ENCODE measurements at places on chromosomes 5 and 9.

DNA sequence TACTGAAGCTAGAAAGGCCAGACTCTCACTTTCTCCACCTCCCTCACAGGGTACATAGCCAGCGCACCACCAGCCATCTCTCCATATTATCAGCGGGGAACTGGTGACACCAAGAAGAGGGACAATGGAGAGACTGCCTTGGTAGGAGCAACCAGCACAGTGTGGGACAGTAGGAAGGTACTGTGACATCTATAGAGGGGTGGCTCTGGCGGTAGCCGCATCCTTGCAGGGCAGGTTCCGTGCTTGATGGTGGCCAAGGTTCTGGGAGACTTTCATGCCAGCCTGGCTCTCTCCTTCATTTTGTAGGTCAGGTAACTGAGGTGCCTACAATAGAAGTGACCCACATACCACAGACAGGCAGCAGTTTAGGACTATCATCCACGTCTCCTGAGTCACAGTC, 65.5 kb upstream of the SMIM23 start:
- no peak for DNase-seq

DNA sequence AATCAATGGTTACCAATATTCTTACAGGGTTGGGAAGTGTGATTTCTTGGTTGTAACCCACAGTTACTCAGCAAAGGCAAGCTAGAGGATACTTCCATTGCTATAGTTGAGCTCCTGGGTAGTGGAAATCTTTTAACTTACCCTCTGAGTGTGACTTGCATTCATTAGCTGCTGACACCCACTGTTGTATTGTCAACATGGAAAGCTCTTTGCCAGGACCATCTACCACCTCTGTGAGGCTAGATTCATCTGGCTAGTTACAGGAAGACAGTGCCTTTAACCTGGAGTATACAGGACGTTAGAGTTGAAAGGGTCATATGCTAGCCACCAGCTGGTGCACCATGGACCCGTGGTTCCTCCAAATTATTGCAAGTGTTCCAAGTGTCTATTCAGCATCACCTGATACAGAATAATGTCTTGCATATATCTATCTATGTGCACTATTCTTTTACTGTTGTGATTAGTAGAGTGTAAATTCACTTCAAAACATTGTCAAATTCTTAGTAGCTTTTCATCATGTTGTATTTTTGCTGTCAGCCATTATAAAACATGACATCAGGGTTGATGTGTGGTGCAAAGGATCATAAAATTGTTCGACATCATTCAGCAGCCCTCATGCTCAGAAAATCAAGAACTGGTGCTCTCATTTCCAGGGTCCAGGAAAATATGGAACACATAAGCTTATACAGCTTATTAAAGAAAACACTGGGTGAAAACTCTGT, 239.0 kb downstream of the PJA2 start:
- DNase-seq, result no peak

- DNase-seq, result no peak
Measured at GRCh38 chr9:19378164-19378563, 1.9 kb downstream of the RPS6 start.

GRCh38 chr5:159047086-159047485, 52.6 kb downstream of the EBF1 start:
- no peak for DNase-seq

DNA sequence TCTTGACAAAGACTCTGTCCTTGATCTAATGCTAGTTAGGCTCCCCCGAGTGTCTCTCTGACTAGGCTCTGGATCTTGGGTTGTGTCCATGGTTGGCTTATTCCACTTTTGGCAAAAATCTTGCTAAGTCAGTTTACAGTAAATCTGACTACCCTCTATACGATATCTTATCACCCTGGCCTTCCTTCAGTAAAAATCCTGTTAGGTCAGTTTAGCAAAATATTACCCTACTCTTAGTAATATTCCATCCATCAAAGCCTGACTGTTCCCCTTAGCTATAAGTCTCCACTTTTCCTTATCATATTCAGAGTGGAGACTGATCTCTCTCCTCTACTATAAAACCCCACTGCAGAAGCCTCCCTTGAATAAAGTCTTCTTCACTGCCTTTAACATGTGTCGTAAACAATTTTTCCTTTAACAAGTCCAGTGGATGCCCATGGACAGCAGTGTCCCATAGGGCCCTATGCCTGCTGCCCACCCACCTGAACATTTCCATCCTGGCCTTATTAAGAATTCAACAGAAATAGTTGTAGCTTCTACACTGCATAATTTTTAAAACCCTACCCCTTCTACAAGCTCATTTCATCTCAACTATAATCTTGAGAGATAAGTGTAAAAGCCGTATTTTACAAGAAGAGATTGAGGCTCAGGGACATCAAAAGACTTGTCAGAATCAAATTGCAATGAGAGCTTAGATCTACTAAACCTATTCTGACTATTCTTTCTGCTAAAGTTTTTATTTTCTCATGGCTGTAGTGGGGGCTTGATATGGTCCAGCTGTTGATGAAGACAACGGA, 22.3 kb downstream of the MINAR2 start:
- DNase-seq, result no peak

DNA sequence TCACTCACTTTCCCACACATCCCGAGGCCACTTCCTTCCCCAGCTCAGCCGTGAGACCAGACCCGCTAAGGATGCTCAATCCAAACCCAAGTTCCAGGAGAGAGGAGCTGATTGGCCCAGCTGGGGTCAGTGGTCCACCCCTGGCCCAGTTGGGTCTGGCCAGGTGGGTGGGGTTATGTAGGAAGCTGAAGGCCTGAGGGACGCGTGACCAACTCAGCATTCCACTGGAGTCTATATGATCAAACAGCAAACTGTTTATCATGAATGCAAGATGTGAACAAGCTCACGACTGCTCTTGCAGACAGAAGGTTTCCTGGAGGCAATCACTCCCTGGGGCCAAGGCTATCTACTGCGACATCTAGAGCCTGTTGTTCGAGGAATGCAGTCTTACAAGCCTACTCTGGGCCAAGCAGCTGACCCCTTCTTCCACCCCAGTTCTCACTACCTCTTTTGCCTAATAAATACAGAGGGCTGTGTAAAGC, 4.9 kb upstream of the RAPGEF1 start:
- DNase-seq, result no peak

GRCh38 chr5:119217183-119217582, 138.6 kb upstream of the TNFAIP8 start:
- no peak for DNase-seq

DNA sequence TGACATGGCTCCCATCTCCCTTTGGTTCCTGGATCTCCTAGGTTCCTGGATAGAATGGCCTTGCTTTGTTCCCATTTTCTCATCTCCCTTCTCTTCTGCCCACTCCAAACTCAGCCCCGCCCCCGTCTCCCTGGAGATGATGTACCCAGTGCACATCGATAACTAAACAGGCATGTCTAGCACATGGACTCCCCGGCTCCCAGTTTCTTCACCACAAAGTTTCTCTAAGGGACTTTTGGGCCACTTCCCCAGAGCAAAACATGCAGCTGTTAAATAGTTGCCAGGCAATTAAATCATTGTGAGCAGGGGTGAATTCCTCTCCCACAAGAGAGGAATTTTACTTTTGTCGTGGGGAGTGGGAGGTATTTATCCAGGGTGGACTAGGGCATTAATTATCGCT, 259.0 kb downstream of the GADD45G start:
- peak; percentile 5 for DNase-seq

DNA sequence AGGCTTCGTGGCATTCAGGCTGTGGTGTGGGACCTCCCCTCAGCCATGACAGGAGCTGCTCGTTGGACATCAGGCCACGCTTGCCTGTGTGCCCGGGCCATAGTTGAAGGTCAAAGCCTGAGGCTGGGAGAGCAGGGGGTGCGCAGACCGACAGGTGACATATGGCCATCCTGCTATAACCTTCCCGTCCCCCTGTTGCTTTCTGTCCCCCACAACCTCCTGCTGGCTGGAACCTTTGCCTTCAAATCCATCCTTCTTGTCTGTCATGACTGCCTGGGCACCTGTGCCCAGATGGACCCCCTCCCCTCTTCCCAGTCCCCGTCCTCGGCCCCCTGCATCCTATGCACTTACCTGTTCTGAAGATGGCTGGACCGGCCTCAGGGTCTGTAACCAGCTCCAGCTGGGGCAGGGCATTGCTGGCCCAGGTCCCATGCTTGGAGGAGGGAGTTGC, 83.2 kb downstream of the WNK2 start:
- no peak for DNase-seq

DNA sequence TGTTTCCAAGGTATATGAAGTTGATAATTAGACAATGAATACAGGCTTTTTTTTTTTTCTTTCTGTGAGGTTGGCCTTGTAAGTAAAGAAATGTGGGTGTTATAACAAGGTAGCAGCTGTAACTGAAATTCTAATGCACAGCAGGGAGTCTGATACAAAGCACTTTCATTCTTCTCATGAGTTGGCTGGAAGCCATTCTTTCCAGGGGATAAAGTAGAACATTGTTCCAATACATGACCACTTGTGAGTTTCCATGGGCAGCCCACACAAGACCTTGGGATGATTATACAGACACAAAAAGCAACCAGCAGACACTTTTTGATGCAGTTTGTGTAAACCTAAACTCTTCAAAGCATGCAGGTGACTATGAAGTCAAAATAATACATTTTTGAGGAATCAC, 1785.9 kb upstream of the WWC1 start:
- peak; percentile 1 for DNase-seq

GRCh38 chr5:175821790-175822211, 49.6 kb upstream of the CPLX2 start:
- no peak for DNase-seq

DNA sequence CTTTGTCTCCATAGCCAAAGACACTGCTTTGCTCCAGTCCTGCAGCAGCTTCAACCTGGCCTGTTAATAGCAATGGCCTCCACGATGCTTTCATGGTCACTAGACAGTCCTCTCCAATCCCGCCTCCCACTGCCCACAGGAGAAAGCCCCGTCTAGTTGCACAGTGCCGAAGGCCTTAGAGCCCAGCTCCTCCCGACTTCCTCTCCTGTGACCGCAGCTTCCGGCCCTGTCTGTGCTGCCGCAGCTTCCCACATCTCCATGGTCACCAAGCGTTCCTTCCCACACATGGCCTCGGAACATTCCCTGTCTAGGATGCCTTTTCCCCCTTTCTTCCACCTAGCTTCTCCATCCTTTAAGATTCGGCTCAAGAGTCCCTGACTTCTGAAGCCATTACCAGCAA, 23.4 kb downstream of the PCA3 start:
- no peak for DNase-seq

DNA sequence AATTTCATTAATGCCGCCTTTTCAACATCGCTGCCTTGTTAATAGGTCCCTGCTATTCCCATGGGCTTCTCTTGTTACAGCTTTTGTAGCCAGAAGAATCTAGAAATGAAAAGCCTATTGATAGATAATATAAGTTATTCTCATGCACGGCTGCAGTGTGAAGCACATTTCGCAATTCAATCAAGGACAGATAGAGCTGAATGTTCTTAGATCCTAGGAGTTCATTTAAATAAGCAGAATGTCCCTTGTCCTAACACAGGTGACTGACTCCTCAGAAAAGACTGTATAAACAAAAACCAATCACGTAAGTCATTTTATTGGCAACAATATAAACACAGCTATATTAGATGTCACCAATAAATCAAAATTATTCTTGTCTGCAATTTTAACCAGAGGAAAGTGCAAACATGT, 9.4 kb downstream of the GLIS3 start:
- DNase-seq, result peak; percentile 57

GRCh38 chr5:108637134-108637533, 110.6 kb upstream of the FER start:
- DNase-seq, result no peak

DNA sequence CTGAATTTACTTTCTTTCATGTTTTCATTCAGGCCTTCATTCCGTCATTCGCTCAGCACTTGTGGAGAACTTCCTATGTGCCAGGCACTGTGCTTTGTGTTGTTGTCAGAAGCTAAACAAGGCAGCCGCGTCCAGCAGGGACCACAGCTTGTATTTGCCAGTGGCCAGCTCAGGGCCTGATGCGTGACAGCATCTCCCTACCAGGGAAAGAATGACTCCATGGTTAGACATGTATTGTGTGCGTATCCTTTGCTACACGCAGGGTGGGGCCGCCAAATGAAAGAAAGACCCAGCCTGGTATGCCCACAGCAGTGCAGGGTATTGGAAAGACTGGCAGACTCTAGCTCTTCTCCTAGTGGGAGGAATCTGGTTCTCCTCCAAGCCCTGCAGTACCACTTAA, 4.7 kb upstream of the COL27A1 start:
- no peak for DNase-seq

DNA sequence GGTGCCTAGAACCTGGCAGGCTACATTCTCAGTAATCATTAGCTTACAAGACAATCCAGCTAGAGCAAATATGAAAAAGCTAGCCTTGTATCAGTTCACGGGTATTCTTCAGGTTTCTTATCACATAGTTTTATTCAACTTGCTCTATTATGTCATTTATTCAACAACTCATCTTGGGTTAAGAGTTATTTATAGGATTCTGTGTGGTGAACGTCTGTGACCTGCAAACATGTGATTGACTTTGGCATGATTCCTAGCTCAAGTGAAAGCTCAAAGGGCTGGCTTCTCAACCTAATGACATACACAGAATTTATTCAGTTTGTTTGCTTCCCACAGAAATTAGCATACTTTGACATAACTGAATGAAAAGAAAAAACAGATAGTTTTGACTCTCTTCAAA, 173.1 kb downstream of the PLPPR1 start:
- no peak for DNase-seq

DNA sequence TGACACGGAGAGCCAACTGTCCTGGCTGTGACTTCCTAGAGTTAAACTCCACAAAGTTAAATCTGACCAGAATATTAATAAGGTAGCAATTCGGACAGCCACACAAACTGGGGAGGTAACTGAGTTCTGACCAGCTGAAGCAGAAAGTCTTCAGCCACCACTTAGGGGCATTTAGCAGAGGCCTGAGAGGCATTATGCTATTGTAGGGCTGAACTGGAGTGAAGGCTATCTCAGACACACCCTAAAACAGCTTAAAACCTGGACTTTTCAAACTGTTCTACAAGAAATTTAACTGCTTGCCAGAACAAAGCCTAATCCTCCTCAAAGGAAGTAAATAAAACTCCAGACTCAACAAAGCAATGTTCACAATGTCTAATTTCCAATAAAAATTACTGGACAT, 32.4 kb downstream of the RANBP6 start:
- DNase-seq, result no peak

DNA sequence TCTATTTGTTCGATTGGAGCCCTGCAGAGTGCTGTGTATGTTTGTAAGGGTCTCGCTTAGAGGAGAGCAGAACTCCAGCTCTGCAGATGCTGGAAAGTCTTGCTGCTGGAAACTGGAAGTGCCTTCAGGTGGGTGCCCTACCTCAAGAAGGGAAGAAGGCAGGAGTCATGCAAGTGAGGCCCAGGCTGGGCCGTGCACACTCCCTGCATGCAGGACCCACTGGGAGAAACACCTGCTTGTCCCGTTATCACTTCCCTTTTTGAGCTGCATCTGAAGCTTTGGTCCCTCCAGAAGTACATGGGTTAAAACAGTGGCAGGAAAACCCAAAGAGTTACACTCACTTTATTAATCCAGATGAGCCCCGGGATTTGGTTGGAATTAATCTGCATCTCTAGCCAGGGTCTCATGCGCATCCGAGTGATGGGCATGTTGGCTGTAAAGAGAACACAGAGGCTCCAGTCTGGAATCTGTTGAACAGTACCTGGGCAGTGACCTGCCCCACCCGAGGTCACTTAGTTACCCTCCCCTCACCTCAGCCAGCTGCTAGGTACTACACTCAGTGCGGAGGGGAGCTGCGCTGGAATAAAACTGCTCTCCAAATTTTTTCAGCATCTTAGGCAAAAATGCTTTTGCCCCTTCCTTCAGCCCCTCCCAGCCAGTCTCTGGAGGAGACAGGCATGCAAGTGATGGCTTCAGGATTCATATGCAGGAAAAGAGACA, 1.4 kb downstream of the IRF1 start:
- DNase-seq, result no peak

Data from DMS79 treated with DMSO at 0.1 percent for 48 hours (cell line).